Mesothelial cell of epicardium (in vitro differentiated cells): ENCODE measurements at places on chromosomes 1 and 21.

- DNase-seq = no peak
Observed at GRCh38 chr1:61052395-61053225, 29.8 kb upstream of the NFIA start.

DNA sequence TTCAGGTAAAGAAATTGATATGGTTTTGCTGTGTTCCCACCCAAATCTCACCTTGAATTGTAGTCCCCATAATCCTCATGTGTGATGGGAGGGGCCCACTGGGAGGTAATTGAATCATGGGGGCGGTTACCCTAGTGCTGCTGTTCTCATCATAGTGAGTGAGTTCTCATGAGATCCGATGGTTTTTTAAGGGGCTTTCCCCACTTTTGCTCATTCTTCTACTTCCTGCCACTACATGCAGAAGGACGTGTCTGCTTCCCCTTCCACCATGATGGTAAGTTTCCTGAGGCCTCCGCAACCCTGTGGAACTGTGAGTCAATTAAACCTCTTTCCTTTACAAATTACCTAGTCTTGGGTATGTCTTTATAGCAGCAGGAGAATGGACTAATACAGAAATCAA, 69.3 kb downstream of the MIS18A start:
- DNase-seq = no peak

- no peak for DNase-seq
Observed at GRCh38 chr1:221350091-221350490, 391.8 kb downstream of the DUSP10 start.

GRCh38 chr1:27941671-27942540, 7.1 kb downstream of the SMPDL3B start:
- DNase-seq = no peak

- DNase-seq = no peak
Observed at GRCh38 chr1:117260761-117261423, 50.2 kb upstream of the VTCN1 start.

- DNase-seq = no peak
Observed at GRCh38 chr1:225847610-225848009, 34.6 kb downstream of the TMEM63A start.

- no peak for DNase-seq
Observed at GRCh38 chr21:37811711-37812110, 104.5 kb downstream of the KCNJ6 start.

DNA sequence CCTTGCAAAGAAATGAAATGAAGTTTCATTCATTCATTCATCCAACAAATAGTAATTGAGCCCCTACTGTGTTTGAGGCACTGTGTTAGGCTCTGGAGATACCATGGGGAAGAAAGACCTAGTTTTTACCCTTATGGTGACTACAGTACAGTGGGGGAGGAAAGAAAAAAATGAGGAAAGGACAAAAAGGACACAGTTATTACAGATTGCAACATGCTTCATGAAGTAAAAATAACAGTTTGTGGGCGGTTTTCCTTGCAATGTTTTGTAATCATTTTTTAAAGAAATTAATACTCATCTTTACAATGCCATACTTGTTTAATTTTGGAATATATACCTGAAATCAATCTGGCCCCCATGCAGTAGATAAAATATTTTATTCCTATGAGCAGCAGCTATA, 120.3 kb downstream of the TM2D1 start:
- DNase-seq = no peak
